NCI-H146 (cell line): ENCODE measurements at places on chromosomes 4 and X.

DNA sequence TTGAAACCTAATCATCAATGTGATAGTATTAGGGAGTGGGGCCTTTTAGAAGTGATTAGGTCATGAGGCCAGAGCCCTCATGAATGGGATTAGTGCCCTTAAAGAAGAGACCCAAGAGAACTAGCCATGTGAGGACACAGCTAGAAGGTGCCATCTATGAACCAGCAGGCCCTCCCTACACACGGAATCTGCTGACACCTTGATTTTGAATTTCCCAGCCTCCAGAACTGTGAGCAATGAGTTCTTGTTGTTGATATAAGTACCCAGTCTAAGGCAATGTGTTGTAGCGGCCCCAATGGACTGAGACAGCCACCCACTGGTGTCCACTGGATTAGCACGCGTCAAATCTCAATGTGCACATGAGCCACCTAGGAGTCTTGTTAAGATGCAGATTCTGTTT lies 8.4 kb upstream of the ADGRG2 start:
- DNase-seq, result no peak

DNA sequence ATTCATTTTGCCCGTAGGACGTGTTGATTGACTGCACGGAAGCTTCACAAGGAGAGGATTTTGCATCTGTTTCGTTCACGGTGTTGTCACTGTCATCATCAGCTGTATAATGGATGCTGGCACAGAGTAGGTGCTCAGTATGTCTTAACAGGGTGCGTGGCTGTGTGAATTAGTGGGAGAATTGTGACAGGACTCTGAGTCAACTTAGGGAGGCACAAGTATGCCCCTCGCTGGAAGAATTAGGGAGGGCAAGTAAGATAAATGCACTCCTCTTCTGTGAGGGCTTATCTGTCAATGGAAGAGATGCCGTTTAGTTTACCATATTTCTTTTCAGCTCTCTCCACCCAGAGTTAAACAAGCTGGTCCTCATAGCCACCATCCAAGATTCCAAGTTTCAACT lies 107.2 kb downstream of the TRIML1 start:
- no peak for DNase-seq

DNA sequence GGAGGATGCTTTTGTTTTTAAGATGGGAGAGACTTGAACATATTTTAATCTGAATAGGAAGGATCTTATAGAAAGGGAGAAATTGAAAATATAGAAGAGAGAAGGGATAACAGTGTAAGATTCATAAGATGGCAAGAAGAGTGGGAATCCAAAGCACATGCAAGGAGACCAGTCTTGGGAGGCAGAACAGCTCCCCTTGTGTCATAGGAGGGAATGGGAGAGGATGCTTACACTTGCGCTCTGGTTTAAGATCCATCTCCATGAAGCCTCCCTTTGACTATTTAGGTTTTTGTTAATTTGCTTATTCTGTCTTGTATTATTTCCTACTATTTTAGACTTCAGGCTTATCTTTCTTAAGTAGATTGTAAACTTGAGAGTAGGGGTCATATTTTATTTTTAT lies 42.7 kb downstream of the KIF4A start:
- no peak for DNase-seq

DNA sequence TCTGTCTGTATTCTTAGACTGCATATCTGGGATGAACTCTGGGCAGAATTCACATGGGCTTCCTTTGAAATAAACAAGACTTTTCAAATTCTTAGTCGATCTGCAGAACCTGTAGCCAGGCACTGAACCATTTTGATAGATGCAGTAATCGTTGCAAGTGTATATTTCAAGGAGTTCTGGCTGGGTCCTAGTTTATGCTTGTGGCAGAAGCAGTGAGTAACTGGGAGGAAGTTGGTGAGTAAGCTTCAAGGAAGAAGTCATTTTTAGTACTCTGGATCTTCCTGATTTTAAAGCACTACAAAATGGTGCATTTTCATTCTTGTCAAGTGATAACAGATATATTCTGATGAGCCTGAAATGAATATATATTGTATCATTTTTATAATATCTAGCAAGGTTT lies 9.5 kb downstream of the HPRT1 start:
- DNase-seq, result no peak

GRCh38 chr4:41430792-41431191 lies 107.2 kb upstream of the LIMCH1 start:
- DNase-seq, result no peak

- no peak for DNase-seq
Measured at GRCh38 chrX:31747411-31747810, 675.6 kb upstream of the FTHL17 start.

GRCh38 chr4:186297013-186297645 lies 31.1 kb downstream of the F11 start:
- DNase-seq, result peak; percentile 2

GRCh38 chr4:163852246-163852645 lies 357.8 kb downstream of the TMA16 start:
- DNase-seq, result no peak

DNA sequence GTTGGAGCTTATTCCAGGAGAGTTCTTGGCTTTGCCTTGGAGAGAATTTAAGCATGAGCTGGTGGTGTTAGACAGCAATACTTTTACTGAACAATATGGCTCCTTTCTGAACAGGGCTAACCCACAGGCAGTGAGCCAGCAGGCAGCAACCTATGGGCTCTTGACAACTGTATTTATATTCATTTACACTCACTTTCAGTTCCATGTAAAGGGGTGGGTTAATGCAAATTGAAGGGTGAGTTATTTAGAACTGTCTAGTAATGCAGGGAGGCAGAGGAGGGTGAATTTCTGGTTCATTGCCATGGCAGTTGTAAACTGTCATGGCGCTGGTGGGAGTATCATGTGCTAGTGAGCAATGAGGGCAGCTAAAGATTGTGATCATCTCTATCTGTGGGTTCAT lies 15.7 kb downstream of the FOXR2 start:
- DNase-seq, result no peak

- no peak for DNase-seq
Measured at GRCh38 chr4:1277667-1278665, 11.7 kb upstream of the MAEA start.

DNA sequence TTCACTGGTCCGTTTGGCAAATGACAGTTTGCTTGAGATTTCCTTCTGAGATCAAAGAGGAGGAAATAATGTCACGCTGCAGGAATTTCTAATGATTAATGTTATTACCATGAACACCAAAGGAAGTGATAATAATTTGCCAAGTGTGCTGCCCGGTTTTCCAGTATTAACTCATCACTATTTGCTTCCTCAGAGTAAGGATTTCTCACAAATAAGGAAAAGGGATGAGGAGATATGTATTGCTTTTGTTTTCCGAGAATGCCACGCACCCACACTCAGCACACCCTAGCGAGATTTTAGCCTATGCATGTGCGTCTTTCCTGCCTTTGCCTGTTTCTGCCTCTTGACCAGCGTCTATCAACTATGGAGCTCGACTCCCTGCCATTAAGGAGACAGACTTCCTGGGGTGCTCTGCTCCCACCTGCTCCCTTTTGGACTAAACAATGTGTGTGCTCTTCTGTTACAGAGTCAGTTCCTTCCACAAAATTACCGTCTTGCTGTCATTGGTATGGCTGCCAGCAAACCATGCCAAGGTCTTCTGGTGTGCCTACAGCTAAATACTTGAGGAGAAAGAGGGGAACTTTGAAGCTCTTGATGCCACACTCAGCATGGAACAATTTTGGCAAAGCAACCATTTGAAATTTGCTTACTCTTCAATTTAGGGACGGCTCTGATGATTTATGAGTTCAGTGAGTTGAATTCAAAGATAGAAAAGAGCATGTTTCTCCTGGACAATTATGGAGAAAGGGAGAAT lies 393.1 kb upstream of the ZFP42 start:
- DNase-seq, result no peak
